ENCODE measurements at places on chromosomes 1 and 21. TPM values are rescaled to one million over a fixed set of nuclear protein-coding genes. Genes with fewer than 3 reads are reported as not detected.

URB2 gene
- total RNA-seq: 5.8 TPM

BMP8B gene
- total RNA-seq: 1.7 TPM

ADORA1 gene
- total RNA-seq: 4.1 TPM

DNA sequence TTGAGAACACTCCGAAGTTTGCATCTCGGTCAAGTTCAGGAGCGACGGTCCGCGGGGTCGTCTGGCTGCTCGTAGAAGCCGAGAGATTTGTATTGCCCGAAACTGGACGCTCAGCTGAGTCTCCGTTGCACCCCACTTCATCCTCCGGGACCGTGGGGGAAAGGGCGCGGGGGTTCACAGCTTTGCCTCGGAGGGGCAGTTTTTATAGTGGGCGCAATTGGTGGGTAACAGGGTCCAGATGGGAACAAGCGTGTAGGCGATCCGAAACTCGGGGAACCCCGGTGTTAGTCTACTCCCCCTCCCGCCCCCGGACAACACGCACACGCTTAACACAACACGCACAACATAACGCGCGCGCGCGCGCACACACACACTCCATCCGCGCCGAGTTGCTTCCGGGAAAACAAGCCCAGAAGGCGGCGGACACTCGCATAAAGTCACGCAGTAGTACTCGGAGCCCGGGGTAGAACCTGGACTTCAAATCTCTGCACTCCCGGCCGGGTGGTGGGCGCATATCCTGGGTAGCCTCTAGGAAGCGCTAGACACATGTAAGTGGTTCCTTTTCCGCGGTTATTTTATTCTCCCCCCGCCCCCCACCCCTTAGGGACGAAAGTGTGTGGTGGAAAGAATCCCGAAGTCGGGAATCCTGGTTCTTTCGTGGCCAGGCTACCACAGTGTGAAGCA is 1.1 kb upstream of the JUN start:
- H3K27me3 ChIP-seq: no peaks in the 10 kb centered on the region
- peak; percentile 94 for DNase-seq
- peaks cover 24% of the 10 kb centered on the region for H3K4me1 ChIP-seq

DNA sequence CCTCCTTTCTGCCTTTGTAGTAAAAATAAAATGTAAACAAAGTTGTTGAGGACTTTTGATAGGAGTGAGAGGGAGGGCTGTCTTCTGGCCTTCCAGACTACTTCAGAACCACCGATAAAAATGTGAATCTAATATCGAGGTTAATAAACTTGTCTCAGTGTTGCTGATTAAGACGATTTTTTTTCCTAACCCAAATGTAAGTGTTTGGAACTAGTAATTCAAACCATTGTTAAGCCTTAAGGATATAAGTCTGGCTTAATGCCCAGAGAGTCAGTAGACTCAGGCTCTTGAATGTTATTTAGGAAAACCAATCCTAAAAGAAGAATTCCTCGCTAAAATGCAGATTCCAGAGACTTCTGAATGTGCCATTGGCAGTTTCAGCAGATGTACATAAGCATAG is 356.9 kb downstream of the SIPA1L2 start:
- H3K36me3 ChIP-seq: no peaks in the 10 kb centered on the region
- no peak overlapping the region for H3K27ac ChIP-seq
- DNase-seq: no peak
- no peaks in the 10 kb centered on the region for H3K27me3 ChIP-seq
- no peaks in the 10 kb centered on the region for H3K4me1 ChIP-seq

DNA sequence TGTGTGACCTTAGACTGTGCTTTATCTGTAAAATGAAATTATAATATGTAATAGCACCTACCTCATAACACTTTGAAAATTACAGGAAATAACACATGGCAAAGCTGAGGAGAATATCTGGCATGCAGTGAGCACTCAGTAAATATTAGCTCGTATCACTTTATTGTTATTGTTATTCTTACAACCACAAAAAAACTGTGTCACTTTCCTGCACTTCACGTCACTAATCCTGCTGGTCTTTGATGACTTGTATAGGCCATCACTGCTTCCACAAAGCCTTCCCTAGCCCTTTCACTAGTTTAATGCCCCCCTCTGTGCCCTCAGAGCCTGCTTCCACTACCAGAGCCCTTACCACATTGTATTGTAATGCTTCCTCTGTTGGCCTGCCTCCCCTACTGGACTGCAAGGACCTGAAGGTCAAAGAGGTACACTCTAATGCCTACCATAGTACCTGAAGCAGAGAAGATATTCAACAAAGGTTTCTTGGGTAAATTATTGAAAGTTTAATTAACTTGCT is 231.6 kb downstream of the NFIA start:
- peaks cover 11% of the 10 kb centered on the region for H3K4me1 ChIP-seq
- no peak overlapping the region for H3K27ac ChIP-seq
- no peaks in the 10 kb centered on the region for H3K36me3 ChIP-seq
- DNase-seq: no peak
